ENCODE measurements at places on chromosomes 16 and 17.

DNA sequence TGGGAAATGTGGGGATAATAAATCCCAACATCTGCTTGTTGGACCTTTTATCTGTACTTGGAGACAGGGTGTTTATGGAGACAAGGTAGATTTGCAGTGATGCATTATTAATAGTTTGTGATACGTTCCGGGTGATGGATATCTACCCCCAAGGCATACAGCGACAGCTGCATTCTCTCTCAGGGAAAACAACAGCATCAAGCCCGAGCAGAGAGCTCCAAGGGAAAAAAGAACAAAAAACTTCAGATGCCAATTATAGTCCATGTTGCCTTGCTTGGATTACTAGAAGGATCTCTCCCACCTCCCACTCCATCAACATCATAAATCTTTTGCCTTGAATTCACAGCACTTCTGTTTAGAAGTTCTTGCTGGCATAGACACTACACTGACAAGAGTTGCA is 187.5 kb upstream of the CDH11 start:
- no peak for DNase-seq

DNA sequence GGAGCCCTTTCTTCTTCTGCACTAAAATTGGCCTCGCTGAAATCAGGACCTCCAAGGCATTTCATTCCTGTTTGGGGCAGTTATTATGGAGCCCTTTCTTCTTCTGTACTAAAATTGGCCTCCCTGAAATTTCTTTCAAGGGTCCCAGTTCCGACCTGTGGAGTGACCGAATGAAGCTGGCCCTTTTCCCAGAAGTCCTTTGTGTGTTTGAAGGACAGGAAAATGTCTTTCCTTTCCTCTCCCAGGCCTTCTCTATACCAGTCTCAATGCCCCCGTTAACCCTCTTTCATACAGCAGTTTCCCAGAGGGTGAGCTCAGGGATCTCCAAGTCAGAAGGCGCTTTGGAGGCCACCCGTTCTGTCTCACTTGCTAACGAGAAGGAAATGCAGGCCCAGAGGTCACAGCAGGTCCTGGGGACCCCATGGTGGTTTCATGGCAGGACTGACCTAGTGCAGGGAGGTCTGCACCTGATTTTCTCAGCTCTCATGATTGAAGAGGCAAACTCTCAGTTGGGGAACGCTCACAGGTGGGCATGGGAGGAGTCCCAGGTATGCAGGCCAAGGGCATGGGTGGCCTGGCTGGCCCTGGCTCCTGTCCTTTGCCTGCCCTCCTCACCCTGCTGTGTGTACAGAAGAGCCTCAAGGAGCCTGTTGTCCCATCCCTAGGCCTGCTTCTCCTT is 37.1 kb upstream of the DOC2B start:
- no peak for DNase-seq

DNA sequence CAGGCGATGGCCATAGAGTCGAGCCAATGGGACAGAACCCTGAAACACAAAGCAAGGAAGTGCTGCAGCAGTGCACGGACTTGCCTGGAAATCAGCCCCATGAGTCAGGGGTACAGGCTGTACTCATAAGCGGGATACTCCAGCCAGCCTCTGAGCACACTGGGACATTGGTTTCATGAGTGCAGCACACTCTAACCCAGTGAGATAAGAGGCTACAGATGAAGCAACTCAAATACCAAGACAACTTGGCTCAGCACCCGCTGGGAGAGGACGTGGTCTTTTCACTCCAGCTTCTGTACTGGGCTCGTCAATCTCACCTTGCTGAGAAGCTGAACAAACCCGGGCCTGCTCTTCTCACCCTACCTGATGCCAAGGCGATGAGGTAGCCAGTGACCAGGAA is 98.2 kb downstream of the AXIN2 start:
- no peak for DNase-seq

DNA sequence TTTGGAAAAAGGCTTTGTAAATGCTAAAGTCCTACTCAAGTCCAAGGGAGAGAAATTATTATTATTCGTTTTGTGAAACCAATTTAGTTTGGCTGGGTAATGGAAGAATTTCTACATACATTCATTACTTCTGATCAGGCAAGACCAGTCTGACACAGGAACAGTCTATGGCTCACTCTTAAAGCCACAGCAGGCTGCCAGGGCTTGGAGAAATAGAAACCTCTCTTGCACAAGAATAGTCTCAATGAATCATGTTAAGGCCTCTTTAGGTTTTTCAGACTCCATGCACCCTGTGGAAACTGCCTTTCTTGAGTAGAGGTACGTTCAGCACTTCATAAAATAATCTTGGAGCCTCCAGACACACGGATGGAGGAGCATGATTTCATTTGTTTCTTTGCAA is 167.7 kb downstream of the IRX3 start:
- no peak for DNase-seq

DNA sequence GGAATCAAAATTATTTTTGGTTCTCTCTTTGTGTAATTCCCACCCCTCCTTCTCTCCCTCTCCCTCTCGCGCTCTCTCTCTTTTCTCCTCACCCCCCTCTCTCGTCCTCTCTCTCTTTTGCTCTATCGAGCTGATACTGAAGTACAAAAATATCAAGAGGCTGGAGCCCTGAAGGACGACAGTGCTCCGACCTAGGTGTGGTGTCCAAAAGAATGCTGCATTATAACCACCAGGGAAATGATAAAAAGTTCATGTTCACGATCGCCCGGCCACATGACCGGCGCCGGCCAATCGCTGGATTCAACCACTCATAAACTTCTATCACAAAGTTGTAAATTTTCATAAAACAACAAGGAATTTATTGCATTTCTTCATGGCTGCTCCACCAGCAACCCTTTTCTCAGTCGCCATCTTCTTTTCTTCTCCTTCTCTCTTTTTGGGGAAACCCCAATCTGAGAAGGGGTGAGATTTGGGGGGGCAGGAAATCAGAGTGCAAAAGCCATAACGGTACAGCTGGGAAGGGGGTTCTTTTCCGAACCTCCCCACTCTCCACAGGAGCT is at the start of gene HOXB6:
Gene HOXB6, minus strand, starts transcription at position 217 of the 560 bp plus-strand sequence. CDS start 6,836 bp downstream, outside the sequence.
- no peak for DNase-seq
